ENCODE measurements at places on chromosomes 11 and 22.
A peak's percentile ranks its signal among the peaks of the same experiment; 100 is the strongest.

GRCh38 chr22:35400501-35400790 lies 506 bp downstream of the MCM5 start:
- H3K27me3 ChIP-seq, result no peaks in the 10 kb centered on the region
- peak overlapping the region; percentile 98 for H3K4me3 ChIP-seq
- DNase-seq, result peak; percentile 37
- H3K27ac ChIP-seq, result peak overlapping the region; percentile 100

DNA sequence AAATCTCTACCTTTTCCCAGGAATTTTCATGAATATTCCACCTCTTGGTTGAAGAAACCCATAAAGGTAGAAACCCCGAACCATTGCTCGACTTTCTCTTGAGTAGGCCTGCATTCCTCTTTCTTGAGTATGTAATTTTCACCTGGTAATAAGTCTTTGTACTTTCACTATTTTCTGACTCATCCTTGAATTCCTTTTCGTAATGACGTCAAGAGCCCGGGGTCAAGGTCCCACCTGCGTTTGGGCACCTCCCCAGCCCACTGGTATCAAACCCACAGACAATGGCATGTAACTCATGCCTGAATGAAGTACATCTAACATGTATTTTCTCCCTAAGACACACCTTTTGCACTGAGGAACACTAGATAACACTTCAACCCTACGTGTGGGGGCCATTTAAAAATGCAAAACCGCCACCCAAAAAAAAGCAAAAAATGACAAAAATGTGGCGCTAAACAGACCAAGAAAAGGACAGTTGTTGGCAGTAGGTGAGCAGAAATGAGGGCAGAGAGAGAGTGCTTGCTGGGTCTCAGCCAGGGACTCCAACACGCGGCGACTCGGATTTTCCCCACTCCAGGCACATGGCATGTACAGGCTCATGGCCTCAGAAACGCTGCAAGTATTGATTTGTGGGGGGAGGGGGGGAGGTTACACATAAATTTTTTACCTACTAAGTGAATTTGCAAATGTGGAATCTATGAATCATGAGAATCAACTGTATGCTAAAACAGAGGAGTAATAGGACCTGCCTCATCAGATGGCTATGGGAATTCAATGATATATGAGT lies 4.1 kb upstream of the C11orf24 start:
- H3K4me1 ChIP-seq, result peaks cover 11% of the 10 kb centered on the region
- no peaks in the 10 kb centered on the region for H3K36me3 ChIP-seq
- DNase-seq, result no peak

GRCh38 chr11:82718307-82718706 lies 15.4 kb downstream of the FAM181B start:
- H3K4me1 ChIP-seq, result no peaks in the 10 kb centered on the region
- DNase-seq, result no peak
- H3K27me3 ChIP-seq, result no peaks in the 10 kb centered on the region
- no peak overlapping the region for H3K4me3 ChIP-seq
- no peaks in the 10 kb centered on the region for H3K36me3 ChIP-seq

DNA sequence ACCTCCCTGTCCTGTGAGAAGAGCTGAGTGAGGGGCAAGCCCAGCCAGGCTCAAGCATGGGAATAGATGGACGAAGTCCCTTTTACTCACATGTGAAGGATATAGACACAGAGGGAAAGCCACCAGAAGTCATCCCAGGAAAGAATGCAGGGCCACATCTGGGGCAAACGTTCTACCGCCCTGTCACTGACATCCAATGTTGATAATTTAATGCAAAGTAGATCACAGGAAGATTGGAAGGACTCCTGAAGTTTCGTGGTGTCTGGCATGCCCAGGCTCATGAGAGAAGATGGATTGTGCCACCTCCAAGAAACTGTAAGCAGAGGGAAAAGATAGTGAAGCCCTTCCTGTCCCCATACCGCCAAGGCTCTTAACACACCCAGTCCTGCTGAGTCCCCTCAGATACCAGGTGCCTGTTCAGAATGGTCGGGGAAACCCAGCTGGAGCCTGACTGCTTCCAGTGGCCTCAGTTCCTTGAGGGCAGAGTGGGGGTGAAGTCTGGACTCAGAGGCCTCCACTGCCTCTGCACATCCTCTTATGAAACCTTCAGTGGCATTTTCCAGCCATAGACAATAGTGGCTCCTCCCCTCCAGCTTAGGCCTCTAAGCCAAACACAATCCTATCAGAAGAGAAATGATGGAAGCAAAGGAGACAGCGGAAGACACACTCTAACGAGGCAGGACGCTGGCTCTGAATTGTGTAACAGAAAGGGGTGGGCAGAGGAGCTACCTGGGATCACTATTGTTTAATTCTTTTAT lies 7.5 kb upstream of the STK33 start:
- H3K4me3 ChIP-seq, result no peak overlapping the region
- DNase-seq, result no peak
- no peaks in the 10 kb centered on the region for H3K4me1 ChIP-seq
- H3K36me3 ChIP-seq, result no peaks in the 10 kb centered on the region
- H3K27me3 ChIP-seq, result peaks cover 41% of the 10 kb centered on the region
- no peak overlapping the region for H3K27ac ChIP-seq

Measured in activated naive CD8-positive, alpha-beta T cell treated with anti-CD3 and anti-CD28 coated beads for 36 hours (primary cell).